ENCODE measurements at places on chromosomes 7 and 10.

DNA sequence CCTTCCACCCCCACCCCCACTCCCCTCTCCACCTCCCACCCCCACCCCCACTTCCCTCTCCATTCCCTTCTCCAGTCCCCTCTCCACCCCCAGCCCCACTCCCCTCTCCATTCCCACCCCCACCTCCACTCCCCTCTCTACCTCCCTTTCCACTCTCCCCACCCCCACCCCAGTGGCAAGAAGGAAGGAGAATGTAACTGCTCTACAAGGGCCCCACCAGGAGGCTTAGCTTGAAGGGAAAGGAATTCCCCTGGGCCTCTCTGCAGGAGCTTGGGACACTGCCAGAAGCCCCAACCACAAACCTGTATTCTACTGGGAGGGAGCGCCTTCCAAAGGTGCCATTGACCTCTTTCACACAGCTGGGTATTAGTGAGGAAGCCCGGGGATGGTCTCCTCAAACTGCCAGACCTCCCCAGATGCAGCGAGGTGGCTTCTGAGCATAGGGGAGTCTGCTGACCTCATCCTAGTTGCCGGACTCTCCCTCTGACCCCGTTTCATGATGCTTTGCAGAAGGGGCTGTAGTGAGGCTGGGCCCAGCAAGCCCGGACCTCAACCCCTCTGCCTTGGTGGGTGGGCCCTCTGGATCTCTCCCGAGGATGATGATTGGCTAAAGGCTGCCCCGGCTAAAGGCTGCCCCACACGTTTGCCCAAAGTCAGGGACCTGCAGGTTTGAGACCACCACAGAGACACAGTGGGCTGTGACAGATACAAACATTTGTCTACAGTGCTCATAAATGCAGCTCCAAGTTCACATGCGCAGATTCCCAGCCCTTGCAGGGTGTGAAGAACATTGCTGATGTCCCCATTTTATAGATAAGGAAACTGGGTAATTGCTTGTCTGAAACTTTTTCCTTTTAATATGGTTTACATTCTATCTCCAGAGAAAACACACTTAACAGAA lies 2.9 kb downstream of the DEPP1 start:
- DNase-seq = no peak

DNA sequence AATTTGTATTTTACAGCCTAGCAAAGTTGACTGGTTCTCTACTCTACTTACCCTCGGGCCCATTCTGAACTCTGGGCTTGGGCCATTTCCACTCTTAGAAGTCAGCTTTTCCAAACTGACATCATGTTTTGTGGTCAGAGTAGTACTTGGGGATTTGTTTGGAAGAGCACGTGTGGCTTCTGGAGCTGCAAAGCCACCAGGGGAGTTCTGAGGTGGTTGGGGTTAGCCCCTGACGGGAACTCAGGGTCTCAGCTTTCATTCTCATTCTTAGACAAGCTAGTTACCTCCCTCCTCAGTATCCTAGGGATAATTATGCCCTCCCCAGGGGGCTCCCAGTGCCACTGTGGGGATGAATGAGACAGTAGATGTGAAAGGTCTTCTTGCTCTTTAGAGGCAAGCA lies 647.7 kb upstream of the GALNT17 start:
- no peak for DNase-seq

DNA sequence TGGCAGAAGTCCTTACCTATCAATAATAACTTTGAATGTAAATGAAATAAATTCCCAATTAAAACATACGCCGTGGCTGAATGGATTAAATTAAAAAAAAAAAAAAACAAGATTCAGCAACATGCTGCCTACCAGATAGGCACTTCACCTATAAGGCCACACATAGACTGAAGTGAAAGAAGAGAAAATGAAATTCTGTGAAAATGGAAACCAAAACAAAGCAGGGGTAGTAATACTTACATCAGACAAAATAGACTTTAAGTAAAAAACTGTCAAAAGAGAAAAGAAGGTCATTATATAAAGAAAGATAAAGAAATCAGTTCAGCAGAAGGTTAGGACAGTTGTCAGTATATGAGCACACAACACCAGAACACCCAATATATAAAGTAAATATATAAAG lies 55.3 kb downstream of the TCAF1 start:
- DNase-seq = no peak

DNA sequence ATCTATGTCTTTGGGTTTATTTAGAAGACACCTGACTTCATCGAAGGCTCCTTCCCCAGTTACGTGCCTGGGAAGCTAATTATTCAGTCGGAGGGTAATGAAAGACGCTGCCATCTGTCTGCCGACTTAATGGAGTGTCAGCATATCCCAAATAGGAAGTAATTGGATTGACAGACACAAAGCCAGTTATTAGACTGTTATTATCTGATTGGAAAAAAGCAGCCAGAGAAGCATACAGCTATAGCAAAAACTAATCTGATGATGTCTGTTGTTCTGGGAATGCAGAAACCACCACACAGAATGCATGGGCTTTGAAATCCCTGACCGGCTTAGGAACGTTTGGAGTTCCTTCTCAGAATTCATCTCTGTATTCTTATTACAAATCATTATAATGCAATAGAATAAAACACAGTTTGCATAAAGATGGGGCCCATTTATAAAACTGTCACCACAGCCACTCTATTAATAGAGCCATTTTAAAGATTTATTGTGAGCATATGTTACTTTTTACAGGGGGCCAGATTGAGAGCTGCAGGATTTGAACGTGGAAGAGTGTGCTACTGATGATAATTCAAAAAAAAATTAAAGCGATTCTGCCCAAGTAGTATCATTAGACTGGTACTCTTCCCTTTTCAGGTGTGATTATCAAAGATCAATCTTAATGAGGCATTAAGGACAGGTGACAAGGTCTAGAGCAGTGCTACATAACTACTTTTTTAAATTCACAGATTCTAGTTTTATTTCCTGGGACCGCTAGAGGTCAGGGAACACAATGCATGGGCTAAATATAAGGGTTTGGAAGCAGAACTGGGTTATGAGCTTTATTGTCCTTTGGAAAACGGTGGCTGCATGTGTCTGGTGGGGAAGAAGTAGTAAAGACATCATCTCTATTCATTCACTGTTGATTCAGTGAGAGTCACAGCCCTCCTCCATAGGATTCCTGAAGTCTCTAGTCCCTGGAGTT lies 330.1 kb upstream of the LRGUK start:
- DNase-seq = no peak

GRCh38 chr10:52805414-52806285 lies 33.1 kb upstream of the MBL2 start:
- DNase-seq = no peak

Data from stimulated activated CD4-positive, alpha-beta T cell treated with anti-CD3 and anti-CD28 coated beads, Interleukin-15, amount 100 ng/mL, for 1 hour (primary cell).